Peyer's patch (tissue), 4 donors: ENCODE measurements at places on chromosomes 4 and X.

DNA sequence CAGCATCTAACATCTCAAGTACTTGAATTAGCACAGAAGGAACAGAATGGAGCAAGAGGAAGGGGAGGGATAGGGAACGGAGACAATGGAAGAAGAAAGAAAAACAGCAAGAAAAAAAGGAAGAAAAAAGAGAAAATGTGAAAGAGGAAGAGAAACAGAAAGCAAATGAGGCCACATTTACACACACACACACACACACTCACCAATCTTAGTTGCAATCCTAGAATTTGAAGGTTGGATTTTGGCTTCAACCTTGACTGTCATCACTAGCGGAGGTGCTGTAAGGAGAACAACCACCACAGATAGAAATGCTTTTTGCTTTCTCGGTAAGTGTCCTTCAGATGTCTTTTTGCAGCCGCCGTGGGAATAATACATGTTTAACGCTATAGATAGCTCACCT is 327.1 kb upstream of the NWD2 start:
- DNase-seq, result no peak

DNA sequence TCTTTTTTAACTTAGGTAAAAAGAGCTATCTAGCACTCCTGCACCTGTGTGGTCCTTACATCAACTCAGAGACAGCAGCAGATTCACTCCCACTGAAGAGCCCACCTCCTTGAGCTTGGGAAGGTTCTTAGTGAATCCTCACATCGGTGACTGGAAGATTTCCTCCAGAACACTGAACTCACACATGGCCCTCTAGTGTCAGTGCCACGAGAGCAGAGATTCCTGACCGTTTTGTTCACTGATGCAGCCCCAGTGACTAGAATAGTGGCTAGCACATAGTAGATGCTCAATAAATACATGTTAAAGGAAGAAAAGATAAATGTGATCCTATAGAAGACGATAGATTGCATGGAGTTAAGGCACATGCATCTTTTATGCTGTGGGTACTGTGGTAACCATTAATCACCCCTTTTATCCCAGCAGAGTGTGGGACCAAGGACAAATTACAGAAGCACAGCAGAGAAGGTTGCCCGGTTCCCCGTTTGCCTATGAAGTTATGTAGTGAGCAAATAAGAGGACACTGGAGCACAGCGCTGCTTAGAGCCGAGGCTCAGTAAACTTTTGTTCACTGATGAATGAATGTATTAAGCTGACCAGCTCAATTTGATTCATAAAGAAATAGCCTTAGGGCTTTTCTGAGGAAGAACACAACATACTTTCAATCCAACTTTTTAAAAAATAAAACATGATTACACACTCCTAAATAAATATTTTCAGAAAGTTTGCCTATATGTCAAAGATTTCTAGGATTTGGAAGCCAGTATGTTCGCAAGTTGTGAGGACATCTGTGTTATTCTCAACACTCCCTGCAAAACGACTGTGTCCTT is 8.7 kb downstream of the GASK1B start:
- no peak for DNase-seq

GRCh38 chrX:16573781-16574180 is 76.2 kb upstream of the S100G start:
- DNase-seq, result no peak

- DNase-seq, result no peak
These were observed 50.2 kb downstream of the ING2 start for GRCh38 chr4:183554878-183555585.

DNA sequence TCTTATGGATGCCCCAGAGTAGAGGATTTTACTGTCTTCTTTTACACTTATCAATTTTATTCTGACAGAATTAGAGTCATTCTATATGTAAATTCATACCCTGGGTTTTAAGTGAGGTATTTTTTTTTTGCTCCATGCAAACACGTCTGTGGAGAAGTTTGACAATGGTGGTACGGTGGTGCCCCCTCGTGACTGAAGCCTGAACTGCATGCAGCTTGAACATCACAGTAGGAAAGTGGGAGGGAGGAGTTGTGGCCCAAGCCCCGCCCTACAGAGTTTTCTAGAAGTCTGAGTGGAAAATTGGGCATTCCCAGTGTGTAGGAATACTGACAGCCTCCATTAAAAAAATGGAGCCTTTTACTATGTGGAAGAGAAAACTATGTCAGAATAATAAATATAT is 73.3 kb upstream of the RAB40AL start:
- peak; percentile 82 for DNase-seq

DNA sequence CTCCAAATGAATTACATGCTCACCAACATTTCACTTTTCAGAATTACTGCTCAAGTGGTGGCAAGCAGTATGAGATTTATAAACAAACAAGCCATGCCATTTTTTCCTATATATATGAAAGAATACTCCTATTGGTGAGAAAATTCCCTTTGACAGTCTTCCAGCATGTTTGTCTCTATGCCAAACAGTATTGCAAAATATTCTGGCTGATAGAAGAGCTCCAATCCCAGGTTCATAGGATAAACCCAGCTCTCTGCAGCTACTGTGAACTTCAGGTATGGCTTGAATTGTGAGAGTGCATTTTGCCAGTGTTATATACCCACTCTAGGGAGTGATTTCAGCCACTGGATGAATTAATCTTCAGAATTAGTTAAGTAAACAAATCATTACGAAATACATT is 108.8 kb downstream of the MAGEC2 start:
- DNase-seq, result no peak

DNA sequence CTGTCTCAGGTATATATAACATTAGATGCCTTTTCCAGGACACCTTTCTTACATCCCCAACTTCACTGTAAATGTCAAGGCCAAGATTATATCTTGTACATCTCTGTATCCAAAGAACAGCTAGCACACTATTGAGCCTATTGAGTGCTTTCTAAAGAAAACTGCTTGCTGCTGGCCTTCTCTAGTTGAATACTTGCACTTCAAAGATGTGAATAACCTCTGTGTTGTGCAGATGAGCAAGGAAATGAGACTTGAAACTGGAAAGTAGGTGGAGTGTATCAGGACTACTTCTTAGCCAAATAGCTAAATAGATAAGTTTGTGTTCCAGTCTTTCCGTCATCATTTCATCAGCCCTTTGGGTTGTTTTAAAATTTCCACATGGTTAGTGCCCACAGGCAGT is 704.4 kb upstream of the AMOT start:
- DNase-seq, result no peak

DNA sequence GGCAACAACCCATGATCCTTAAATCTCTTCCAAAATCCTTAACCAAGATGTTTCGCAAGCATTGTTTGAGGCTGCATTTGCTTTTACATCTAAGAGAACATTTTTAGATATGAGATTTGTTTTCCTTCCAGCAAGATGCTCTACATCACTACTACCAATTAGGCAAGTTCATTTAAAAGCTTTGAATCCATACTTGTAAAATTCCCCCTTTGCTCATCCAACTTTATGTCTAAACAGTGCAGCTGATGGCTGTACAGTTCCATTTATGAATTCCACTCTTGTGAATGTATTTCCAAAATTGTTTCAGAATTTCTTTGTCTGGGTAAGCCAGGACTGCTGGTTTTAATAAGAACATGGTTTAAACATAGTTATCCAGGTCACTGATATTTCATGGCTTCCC is 31.5 kb downstream of the RAI2 start:
- DNase-seq, result no peak

DNA sequence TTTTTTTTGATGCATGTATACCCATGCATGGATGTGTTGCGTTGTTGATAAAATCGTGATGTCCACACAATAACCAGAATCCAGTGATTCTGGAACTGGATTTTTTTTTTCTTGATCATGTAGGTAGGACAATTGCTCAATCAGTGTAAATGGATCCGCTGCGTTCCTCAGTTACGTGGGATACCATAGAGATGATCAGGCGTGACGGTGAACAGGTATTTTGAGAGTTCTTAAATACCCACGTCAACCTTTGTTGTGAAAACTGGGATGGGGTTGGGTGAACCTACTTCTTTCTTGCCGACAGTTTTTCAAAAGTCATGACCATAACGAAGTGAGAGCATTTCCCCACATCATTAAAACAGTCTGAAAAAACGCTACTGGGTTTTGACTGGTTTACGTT is 913 bp upstream of the SMIM10L2A start:
- DNase-seq, result no peak

DNA sequence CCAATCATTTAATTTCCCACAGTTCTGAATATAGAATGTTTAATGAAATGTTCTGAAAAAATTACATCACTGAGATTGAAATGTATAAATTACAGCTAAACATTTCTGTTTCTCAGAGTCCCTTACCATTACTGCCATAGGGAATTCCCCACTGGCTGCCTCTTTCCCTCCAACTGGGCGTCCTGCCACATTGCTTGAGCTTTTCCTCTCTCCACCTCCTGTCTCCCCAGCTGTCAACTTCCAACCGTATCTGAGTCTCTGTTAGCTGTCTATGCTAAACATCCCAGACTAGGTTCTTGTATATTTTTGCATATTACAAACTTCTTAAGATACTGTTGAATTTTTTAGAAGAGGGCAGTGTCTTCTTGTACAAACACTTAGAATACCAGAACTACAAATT is 407.3 kb upstream of the SLIT2 start:
- DNase-seq, result no peak

- DNase-seq, result peak; percentile 50
These were observed 66.1 kb downstream of the SOWAHB start for GRCh38 chr4:76831711-76832373.

- DNase-seq, result no peak
These were observed 51.6 kb downstream of the PPP3CA start for GRCh38 chr4:101295691-101296090.

- DNase-seq, result no peak
These were observed 446.3 kb downstream of the MID1IP1 start for GRCh38 chrX:39247536-39247935.

DNA sequence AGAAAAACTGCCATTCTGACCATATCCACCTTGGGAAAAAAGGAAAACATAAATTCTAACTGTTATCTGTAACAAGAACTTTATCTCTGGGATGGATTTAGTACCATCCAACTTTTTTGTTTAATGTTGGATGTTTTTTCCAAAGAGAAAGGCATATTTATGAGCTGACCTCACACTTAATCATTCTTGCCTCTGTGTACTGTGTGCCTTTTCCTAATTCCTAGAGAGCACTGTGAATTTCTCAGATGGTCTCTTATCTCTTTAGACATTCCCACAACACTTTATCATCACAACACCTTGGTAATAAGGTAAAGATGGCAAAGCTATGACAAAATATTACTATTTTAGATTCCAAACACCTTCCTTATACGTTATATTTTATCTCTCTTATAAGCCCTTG is 126.2 kb downstream of the COL4A6 start:
- no peak for DNase-seq

DNA sequence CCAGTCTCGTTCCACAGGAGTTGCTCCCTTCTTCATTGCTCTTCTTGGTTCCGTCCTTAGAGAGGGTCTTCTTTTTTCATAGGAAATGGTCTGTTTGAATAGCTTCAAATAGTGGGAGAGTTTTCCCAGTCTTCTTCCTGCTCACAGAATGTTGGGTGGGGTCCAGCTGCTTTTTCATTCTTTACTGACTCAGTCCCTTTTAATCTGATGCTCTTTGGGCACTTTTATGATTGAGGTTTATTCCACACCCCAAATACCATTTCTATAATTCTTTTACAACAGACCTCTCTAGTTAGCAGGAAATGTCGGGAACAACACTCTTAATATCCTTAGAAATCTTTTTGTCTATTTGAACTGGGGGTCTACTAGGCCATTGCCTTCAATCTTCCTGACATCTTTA is 239.5 kb downstream of the PRDM5 start:
- no peak for DNase-seq

GRCh38 chr4:61335241-61335763 is 135.2 kb downstream of the ADGRL3 start:
- no peak for DNase-seq

DNA sequence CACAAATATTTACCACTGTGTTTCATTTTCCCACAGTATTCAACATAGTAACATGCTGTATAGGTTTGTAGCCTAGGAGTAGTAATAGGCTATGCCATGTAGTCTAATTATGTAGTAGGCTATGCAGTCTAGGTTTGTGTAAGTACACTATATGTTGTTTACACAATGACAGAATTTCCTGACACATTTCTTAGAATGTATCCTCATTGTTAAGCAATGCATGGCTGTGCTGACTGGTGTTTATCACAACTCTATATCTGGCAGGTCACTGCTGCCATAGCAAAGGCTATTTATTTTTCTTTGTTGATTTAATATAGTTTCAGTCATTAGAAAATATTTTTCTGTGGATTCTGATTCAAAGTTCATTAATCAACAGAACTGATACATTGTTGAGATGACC is 108.3 kb upstream of the TEX13A start:
- DNase-seq, result no peak

DNA sequence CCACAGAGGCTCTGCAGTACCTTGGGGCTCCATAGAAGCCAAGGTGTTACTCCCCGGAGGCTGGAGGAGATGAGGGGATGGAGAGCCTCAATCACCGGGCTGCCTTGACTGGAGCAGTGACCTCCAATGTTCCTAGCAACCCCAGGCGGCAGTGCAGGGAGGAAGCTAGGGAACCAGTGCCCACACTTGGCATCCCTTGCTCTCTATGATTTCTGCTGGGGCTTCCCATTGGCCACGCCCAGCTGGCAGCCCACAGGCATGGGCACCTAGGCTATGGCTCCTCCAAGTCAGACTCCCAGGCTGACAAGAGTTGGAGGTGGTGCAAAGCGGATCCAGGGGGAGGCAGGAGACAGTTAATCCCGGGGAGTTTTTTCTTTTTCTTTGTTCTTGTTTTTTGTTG is 229.7 kb downstream of the EVC2 start:
- no peak for DNase-seq

DNA sequence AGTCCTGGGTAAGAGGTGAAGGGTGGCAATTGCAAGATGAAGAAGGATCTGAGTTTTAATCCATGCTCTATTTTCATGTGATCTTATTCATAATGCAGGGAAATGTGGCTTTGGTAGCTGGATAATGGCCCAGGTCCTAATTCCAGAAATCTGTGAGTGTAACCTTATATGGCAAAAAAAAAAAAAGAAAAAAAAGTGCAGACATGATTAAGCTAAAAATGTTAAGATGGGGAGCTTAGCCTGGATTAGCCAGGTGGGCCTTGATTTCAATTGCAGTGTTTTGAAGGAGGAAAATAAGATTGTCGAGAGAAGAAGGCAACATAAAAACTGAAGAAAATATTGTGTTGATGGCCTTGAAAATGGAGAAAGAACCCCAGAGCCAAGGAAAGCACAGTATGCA is 867.7 kb upstream of the HS3ST1 start:
- no peak for DNase-seq

GRCh38 chr4:125316401-125316790 is 1.6 kb downstream of the FAT4 start:
- peak; percentile 49 for DNase-seq

DNA sequence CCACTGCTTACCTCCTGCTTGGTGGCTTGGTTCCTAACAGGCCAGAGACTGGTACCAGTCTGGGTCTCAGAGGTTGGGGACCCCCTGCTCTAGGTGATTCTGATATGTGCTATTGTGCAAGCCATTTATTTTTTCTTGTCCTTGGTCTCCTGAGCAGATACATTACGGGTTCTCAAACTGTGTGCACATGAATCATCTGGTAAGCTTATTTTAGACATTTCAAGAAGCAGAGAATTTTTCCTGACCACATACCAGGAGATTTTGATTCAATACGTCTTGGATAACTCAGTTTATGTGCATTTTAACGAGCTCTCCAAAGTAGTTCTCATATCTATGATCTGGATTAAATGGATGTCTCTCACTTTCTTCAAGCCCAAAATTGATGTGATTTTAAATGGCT is 77.2 kb downstream of the FHIP1A start:
- no peak for DNase-seq

GRCh38 chrX:130147631-130148030 is 18.0 kb downstream of the AIFM1 start:
- no peak for DNase-seq
